Anterior cingulate cortex (tissue), 58 donors: ENCODE measurements at places on chromosomes 7 and 10.

DNA sequence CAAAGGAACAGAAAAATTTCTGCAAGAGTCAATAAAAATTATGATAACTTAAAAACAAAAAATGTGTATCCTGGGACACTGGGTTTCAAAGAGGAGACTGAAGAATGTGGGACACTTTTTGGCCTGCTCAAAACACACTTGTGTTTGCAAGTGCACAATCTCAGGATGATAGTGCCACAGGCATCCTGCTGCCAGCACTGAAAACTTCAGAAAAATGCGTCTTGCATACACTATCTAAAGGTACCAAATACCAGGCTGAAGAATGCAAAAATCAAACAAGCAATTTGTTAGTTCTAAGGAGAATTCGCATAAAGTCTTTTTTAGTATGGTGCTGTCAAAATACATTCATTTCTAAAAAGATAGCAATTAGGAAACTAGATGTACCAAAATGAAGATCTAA lies 38.1 kb downstream of the WASL start:
- no peak for DNase-seq

DNA sequence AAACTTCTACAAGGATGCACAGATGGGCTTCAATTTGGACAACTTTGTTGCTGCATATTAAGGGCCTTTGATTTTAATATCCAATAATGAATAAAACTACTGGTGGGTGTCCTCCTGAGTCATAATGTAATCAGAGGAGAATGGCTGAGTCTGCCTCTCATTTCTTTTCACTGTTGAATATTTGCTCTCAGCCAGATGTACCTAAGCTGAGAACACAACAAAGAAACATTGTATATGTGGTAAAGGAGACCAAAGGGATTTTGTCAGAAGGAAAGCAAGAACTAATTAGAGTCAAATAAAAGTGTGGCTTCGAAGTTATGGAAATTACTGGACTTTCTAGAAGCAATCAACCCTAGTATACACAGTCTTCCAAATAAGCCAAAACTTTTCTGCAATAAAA lies 131.0 kb upstream of the BET1 start:
- no peak for DNase-seq

DNA sequence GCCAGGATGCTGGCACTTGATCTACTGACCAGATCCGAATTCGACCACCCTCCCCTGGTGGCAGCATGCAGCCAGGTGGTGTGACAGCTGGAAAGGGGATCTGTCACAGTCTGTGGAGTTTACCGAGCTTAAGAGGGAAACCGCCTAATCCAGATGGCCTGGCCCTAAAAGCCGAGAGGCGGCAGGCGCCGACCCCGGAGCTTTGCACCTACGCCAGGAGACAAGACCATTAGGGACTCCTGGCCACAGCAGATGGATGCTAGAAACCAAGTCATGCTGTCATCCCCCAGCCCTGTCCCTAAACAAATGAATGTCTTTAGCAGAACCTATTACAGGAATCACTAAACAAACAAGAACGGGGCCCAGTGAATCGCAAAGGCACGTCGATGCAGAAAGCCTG lies 27.7 kb downstream of the RCC1L start:
- no peak for DNase-seq

DNA sequence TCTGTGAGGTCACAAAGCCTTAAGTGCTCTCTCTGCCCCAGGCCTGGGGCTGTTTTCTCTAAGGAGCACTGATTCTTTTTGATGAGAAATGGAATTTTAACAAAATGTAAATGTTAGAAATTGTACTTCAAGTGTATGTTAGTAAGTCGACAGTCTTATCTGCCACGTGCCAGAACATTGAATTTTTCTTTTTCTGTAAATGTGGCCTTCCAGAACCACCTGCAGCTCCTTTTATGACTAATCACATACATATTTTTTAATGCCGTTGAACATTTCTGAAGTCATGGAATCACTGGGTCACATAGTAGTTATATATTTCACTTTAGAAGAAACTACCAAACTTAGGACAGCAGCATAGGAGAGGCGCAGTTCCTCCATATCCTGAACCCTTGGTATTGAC lies 38.0 kb downstream of the UBE3C start:
- no peak for DNase-seq

GRCh38 chr7:55377162-55377817 lies 12.2 kb downstream of the LANCL2 start:
- no peak for DNase-seq
